Right hindlimb (tissue), 1 donor: ENCODE measurements at places on chromosomes 12 and 14.

DNA sequence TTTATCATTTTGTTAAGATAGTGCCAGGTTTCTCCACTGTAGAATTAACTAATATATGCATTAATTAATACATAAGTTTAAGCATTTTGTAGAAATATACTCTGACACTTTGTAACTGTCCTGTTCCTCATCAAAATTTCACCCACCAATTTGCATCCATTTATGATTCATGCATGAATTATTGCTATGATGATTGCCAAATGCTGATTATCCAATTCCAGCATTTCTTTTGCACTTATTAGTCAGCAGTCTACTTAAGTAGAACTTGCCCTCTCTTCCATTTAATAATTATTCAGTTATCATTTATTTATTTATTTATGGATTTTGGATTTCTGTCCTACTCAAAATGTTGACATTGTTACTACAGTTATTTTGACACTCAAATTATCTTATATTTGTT is 72.2 kb downstream of the SLC6A15 start:
- no peak for DNase-seq

- DNase-seq = no peak
Observed at GRCh38 chr12:123813349-123813748, 51.2 kb downstream of the DNAH10 start.

GRCh38 chr12:6532927-6533652 is 1.2 kb upstream of the GAPDH start:
- peak; percentile 88 for DNase-seq

- peak; percentile 70 for DNase-seq
Observed at GRCh38 chr12:47819138-47819895, 386 bp downstream of the HDAC7 start.

DNA sequence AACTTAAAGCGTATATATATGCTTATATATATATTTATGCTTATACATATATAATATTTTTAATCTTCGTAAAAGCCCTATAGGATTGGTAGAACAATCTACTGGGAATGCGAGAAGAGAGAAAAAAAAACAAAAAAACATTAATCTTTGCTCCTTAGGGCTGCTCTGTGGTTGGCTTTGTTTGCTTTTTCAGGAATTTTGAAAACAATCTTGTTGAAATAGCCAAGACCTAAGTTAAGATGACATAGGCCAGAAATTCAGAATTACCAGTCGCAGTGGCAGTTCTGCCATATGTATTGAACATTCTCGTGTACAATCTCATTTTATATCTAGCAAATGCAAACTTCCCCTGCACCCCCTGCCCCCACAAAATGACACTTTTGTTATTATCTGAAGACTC is 699 bp downstream of the KLRF2 start:
- no peak for DNase-seq

DNA sequence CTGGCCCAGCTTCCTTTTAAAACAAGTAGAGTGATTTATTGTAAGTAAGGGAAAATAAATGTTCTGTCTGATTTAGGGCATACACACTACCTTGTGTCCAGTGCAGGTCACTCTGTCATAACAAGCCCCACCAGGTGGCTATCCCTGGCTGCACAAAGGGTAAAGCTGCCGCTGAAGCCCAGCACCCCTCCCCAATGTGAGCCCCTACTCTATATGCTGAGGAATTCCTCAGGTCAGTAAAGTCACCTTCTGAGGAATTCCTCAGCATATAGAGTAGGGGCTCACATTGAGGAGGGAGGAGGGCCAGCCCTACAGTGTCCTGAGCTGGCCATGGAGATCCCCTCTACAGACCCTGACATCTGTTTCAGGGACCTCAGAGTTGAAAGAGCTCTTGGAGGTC is 67.2 kb downstream of the TBC1D30 start:
- DNase-seq = no peak

DNA sequence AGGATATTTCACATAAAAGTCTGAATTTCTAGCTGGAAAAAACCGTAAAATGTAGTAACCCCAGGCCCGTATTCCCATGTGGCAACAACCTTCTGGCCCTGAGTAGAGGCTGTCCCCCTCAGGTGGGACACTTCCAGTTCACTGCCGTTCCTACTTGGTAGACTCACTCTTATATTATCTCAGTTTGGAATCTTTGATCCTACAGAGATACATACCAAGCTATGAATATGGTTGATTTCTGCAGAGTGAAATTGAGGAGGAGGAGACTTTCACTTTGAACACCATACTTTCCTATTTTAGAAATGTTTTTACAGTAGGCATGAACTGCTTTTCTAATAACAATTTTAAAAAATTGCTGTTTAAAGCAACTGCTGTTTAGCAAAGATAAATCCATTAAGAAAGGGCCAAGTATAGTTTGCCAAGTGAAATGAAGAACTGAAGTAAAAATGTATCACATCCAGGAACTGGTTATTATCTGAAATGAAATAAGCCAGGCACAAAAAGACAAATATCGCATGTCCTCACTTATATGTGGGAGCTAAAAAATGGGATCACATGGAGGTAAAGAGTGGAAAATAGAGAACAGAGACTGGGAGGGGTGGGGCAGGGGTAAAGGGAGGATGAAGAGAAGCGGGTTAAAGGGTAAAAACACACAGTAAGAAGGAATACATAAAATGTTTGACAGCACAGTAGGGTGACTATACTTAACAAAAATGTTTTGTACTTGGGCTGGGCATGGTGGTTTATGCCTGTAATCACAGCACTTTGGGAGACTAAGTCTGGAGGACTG is 92.8 kb upstream of the METAP2 start:
- DNase-seq = no peak

DNA sequence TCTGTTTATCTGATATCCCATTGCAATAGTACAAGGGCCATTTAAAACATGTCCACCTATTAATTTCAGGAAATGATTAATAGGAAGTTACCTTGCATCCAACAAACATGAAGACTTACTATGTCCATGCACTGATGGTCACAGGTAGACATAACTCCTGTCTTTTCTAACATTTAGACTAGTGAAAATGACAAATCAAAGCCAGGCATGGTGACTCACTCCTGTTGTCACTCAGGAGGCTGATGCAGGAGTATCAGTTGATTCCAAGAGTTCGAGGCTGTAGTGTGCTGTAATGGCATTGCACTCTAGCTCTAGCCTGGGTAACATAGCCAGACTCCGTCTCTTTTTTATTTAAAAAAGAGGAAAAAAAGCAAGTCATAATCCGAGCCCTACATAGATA is 14.8 kb downstream of the HSP90B1 start:
- DNase-seq = no peak

DNA sequence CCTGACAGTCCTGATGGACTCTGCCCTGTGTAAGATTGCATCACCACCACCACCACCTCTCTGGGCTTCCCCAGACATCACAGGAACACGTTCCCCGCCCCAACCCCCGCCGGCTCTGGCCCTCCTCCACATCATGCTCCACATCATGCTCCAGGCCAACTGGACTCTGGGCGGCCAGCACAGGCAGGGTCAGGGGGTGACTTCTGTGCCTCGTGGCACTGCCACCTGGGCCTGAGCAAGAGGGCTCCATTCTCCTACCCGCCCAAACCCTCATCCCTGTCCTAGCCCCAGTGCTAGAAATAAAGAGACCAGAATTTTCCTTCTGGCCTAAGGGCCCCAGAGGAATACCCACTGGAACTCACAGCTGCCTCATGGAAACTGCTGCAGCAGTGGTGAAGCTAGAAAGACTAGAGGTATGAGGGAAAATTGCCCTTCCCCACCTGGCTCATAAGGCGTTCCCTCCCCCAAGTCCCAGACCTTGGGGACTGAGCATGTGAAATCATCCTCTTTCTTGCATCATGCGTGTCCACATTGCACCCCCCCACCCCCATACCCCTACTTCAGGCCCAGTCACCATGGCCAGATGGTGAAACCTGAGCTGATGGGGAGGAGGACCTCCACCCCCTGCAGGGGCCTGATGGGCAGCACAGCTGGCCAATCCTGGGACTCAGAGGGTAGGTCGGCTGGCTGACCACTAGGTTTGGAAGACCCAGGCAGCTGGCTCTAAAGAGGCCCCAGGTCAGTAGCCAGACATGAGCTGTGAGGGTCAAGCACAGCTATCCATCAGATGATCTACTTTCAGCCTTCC is at the start of gene INHBE:
INHBE (plus strand) TSS at position 742 of the 808 bp plus-strand sequence. CDS start 230 bp downstream, outside the sequence.
- peak; percentile 45 for DNase-seq

DNA sequence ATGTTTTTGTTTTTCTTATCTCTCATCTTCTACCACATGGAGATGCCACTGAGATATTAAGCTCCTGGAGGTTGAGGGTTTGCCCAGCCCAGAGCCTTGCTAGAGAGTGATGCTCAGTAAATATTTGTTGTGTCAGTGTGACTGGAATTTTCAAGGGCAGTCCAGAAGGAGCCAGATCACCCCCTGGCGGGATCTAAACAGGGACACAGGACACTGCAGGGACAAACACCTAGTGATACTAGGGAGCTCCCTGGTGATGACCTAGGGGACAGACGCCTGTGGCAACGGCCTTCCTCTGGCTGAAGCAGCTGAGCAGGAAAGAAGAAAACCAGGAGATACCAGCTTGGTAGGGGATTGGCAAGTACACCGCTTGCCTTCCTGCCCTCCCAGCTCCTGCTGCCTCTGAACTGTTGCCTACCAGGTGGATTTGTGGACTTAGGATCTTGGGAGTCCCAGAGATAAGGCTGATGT is 714.4 kb upstream of the TBX3 start:
- no peak for DNase-seq

- DNase-seq = no peak
Observed at GRCh38 chr12:123396543-123396942, 12.6 kb downstream of the KMT5A start.

DNA sequence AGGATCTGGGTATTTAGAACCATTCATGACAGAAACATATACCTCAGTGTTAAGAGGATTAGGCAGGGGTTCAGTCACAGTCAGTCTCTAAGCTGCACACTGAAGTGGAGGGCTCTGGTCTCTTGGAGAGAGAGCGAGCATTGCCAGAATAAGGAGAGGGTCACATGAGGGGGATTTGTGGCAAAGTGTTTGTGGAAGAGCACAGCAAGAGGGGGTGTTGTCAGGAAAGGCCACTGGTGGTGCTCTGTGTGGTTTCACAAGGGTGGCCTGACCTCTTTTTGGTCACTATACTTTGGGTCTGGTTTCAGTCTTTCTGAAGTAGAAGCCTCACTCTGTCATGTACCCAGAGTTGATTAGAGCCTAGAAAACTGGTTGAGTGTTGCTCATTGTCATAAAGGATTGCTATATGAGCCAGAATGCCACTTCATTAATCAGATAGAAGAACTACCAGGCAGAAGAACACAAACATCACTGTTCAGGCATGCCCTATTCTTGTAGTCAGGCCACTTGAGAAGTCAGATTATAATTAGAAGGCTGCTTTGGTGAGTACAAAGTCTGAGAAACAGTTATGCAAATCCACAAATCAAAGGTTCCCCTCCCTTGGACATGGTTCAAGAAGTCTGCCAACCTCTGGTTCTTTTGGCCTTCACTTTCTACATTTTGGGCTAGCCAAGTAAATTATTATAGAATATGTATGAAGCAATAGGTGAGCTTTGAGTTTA is 8.4 kb downstream of the TMEM19 start:
- DNase-seq = no peak

- DNase-seq = no peak
Observed at GRCh38 chr14:94227029-94227428, 52.9 kb downstream of the PPP4R4 start.

DNA sequence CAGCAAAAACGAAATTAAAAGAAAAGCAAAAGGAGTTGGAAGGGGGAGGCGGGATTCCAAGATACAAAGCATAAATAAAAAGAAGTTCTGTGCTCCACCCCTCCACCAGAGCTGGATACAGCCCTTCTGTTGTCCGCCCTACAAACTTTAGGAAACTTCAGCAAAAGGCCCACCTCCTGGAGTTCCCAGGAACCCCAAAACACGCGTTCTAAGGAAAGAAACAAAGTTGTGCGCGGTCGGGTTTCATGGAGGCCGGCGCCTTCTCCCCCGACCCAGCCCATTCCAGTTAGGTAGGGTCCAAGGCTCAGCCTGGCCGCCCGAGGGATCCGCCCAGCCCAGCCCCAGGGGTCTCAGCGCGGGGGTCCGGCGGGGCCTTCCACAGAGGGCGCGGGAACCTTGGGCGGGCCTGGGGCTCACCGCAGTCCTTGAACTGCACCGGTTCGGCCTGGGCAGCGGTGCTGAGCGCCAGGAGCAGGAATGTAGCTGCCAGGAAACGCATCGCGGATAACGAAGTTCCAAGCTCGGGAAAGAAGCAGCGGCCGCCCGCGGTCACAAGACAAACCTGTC is at the start of gene NPC2:
NPC2 (minus strand) TSS at position 530 of the 567 bp plus-strand sequence; CDS start at position 499, 31 bp downstream.
- DNase-seq = no peak

DNA sequence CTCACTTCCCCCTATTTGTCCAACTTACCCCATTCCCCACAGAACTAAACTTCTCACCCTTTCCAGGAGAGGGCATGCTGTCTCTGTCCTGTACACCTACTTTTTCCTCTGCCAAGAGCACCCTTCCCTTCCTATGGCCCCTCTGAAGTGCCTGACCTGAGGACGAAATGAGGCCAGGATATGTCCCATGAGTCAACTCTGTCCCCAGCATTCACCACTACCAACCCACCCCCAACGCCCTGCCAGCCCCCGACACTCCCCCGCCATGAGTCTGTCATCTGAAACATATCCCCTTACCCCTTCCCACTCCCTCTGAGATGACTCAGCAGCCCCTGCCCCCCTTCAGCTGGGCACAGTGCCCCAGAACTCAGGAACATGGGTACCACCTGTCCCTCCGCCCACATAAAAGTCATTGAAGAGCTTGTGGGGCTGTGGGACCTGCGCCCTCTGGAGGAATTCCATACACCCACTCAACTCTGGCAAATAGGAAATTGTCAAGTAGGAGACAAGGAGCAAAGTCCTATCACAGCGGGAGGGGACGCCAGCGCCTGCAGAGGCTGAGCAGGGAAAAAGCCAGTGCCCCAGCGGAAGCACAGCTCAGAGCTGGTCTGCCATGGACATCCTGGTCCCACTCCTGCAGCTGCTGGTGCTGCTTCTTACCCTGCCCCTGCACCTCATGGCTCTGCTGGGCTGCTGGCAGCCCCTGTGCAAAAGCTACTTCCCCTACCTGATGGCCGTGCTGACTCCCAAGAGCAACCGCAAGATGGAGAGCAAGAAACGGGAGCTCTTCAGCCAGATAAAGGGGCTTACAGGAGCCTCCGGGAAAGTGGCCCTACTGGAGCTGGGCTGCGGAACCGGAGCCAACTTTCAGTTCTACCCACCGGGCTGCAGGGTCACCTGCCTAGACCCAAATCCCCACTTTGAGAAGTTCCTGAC is 26.3 kb downstream of the ITGA7 start:
- peak; percentile 68 for DNase-seq

GRCh38 chr12:46983959-46984841 is 95.2 kb upstream of the PCED1B start:
- DNase-seq = peak; percentile 33

DNA sequence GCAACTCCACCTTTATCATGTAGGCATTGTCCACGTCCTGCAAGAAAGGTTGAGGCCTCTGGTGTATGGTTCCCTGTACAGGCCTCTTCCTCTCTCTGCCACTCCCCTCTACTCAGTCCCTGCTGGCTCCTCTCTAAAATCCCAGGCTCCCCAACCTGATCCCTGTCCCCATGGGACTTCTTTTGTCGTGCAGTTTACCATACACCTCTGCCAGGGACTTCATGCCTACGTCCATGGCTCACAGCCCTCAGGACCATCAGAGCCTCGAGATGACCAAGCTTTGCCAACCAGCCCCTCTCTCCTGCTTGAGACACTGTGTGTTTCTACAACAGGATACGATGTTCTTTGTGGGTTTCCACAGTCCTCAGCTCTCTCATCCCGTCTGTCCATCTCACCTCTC is 2.9 kb downstream of the KRT2 start:
- DNase-seq = no peak
